ENCODE measurements at places on chromosomes 5 and 9.

DNA sequence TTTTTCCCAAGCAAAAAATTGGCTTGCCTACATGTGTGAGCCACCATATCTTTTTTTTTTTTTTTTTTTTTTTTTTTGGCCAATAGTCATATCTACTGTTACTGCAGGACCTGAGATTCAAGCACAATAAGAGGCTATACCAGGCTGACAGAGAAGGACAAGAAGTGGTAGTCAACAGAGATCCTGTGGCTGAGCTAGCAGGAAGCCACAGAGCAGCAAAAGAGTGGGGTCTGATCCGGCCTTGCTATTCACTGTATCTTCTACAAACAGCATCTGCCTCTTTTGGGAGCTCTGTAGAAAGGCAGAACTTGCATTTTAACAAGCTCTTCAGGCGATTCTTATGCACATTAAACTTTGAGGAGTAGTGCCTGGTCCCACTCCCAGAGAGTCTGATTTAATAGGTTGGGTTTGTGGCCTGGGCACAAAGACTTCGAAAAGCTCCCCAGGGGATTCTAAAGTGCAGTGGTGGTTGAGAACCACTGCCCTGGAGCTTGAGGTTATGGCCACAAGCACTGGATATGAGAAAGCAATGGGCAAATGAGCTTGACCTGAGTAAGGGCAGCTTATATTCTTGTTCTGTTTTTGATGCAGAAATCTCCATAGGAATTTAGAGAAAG, 162.8 kb downstream of the PIK3R1 start:
- DNase-seq, result peak; percentile 72

- DNase-seq, result no peak
Observed at GRCh38 chr5:128464596-128464995, 73.4 kb downstream of the FBN2 start.

GRCh38 chr9:123960366-123960765, 30.4 kb upstream of the DENND1A start:
- DNase-seq, result no peak

DNA sequence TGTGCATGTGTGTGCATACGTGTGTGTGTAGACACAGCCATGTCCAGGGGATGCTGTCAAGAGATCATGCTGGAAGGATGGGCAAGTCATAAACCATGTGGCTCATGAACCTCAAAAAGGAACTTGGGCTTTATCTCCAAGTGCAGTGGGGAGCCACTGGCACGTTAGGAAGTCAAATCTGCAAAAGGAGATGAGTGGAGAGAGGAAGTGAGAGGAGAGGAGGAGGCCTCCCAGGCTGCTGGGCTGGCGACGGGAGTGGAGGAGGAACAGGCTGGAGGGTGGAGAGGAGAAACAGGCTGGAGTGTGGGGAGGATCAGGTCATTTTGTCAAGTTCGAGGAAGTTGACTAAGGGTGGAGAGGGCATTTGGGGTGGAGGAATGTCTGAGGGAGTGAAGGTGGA, 29.2 kb upstream of the TIFAB start:
- peak; percentile 96 for DNase-seq

DNA sequence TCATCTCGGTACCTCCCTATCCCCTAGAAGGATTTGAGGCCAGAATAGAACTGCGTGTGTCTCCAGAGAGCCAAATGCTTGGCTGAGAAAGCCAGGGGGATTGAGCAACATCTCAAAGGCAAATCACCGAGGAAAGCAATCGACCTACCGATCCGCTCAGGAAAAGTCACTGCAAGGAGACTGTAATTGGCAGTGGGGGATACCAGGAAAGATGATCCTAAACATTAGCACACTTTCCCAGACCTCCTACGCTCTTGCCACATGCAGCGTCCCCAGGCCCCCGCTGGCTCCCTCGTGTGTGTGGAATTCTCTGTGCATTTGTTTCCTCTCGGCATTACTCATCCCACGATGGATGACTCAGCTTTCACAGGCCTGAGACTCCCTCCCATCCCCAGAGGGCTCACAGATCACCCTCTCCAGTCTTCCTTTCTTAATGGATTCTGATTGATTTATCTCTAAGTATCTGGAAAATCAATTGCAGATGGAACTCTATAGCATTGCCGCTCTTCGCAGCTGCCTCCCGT, 82.2 kb upstream of the ICE1 start:
- no peak for DNase-seq

DNA sequence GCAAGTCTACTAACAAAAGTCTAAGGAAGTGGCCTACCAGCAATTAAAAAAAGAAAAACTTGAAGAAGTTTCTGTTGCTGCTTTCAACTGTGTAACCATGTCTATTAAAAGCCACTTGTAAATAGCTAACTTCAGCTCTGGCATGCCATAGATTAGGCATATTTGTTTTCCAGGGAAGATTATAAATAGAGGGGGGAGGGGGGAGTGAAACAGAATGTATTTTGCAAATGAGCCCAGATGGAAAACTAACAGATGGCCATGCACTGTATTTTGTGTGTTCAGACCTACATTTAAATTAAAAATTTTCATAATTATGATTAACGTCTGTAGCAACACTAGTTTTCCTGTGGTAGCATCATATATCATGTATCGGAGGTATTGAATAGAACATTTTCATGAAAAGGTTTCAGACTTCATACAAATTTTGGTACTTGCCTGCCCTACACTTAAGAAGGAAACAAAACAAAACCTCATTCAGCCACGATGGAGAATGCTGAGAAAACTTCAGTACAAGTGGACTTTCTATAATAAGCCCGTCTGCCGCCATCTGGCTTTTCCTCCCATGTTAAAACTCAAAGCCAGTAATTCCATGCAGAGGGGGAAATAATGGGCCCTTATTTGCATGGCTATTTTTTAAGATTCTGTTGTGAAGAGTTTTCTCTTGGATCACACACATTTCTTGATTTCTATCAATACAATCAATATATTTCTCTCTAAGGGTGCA, 220.4 kb upstream of the SMARCA2 start:
- DNase-seq, result no peak

DNA sequence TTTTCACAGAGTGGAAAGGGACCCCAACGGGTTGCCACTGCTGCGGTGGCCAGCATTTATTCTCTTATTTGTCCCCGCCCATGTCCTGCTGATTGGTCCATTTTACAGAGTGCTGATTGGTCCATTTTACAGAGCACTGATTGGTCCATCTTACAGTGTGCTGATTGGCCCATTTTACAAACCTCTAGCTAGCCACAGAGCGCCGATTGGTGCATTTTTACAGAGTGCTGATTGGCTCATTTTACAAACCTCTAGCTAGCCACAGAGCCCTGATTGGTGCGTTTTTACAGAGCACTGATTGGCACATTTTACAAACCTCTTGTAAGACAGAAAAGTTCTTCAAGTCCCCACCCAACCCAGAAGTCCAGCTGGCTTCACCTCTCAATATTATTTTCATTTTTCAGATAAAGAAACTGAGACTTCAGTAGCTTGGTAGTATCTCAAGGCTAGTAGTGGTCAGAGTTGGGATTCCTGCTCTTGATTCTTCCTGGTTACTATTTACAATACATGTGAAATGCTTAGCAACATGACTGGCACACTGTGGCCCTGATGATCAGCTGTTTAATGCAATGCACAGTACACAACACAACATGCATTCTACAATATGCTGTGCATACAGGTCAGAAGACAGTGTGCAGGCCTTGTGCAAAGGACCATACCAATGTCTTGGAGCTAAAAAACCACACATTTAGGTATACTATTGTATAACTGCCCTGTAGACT, 63.6 kb upstream of the BOD1 start:
- no peak for DNase-seq

GRCh38 chr5:112253478-112254250, 165.4 kb downstream of the EPB41L4A start:
- no peak for DNase-seq

DNA sequence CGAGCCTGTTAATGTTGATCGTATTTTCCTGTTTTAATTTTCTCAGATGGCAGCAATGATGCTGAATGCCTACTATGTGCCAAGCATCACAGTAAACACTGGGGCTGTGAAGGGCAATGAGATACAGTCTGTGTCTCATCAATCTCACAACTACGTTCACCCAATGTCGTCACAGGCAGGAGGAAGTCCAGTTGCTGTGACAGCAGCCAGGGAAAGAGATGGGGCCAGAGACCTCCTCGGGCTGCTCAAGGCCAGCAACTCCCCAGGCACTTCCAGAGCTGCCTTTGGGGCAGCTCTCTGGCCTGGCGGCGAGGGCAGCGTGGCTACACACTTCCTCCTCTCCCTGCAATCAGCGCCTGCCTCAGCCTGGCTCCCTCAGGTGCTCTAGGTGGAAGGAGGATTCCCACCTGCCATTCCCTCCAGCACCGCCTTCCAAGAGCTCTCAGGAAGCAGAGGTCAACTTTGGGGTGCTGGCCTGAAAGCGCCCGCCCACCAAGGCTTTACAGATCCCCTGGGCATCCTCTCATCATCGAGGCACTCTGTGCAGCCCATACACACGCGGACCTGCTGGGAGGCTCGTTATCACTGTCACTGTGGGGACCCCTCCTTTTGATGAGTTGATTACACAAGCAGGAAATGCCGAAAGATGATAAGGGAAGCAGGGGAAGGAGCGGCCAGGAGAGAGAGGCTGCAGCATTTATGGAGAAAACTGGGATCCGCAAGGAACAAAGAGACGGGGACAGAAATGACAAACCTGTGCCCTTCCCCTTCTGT, 159.2 kb downstream of the ZDHHC21 start:
- DNase-seq, result no peak

GRCh38 chr9:134591082-134591571, 50.5 kb upstream of the COL5A1 start:
- no peak for DNase-seq

DNA sequence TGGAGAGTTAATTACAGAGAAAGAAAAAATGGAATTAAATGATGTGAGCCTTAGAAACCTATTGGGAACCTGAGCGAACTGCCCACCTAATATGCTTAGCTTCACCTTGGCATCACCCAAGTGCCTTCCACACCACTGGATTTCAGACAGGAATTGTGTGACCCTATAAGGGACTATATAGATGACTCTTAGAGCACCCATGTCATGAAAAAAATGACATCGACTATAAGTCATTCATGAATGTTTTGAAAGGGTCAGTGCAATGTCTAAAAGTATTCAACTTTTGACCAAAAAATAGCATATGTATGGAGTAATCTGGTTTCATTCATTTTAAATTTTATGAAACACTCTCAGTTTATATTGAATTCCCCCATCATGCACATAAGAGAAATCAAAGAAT, 81.6 kb upstream of the PRRC1 start:
- DNase-seq, result no peak
